ENCODE measurements at places on chromosomes 2 and 18. TPM values are rescaled to one million over a fixed set of nuclear protein-coding genes. Genes with fewer than 3 reads are reported as not detected.

Gene ITSN2
- 70.0 TPM for total RNA-seq

DNA sequence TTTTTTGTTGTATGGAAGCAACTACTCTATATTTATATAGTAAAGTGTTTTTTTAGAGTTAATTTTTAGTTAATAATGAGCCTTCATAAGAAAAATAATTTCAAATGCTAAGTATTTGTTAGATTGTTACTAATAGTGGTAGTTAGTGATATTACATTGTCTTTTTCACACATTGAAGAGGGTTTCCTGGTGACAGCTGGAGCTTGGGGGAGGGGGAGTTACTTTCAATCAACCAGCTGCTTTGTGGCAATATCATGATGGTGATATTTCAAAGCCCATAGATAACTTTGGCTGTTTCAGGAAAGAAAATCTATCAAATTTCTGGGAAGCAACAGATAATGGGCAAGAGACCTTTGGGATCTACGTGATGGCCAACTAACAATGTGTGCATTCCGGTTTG lies 4.1 kb downstream of the RHBDD1 start:
- peaks cover 10% of the 10 kb centered on the region for H3K4me1 ChIP-seq
- H3K36me3 ChIP-seq, result no peaks in the 10 kb centered on the region
- no peak overlapping the region for H3K4me3 ChIP-seq

DNA sequence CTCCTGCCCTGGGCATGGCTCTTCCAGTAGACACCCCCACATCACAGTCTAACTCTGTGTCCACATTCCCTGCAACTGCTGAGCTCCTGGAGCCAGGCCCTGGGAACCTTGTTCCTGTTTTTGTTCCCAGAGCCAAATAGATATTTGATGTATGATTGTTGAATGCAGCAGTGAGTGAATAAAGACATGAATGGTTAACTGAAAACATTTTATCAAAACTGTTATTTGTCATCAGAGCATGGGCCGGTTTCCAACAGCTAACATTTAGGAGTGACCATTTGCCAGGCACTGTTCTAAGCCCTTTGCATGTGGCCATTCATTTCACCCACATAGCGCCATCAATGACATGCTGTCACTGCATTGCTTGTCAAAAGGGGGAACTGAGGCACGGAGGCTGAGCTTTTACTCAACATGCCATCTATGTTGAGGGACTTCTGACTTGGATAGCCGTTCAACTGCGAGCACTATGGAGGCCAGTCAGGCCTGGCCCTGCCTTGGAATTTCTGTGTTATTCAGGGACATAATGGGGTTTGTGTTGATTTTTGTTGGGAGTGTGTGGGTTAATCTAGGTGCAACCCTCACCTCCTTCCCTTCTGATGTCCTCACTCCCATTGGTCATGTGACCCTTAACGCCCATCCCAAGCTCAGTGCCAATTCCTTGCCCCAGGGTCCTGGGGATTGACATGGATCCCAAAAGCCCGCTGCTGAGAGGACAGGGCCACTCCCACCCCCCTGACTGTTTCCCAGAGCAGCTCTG lies 12.6 kb downstream of the IL1R1 start:
- peaks cover 39% of the 10 kb centered on the region for H3K36me3 ChIP-seq
- H3K4me3 ChIP-seq, result no peak overlapping the region
- no peaks in the 10 kb centered on the region for H3K4me1 ChIP-seq
- no peaks in the 10 kb centered on the region for H3K27me3 ChIP-seq

GRCh38 chr2:159553727-159554126 lies 62.6 kb downstream of the BAZ2B start:
- no peaks in the 10 kb centered on the region for H3K27me3 ChIP-seq
- DNase-seq, result no peak
- no peaks in the 10 kb centered on the region for H3K4me1 ChIP-seq
- no peak overlapping the region for H3K27ac ChIP-seq
- H3K36me3 ChIP-seq, result no peaks in the 10 kb centered on the region
- no peak overlapping the region for H3K4me3 ChIP-seq

DNA sequence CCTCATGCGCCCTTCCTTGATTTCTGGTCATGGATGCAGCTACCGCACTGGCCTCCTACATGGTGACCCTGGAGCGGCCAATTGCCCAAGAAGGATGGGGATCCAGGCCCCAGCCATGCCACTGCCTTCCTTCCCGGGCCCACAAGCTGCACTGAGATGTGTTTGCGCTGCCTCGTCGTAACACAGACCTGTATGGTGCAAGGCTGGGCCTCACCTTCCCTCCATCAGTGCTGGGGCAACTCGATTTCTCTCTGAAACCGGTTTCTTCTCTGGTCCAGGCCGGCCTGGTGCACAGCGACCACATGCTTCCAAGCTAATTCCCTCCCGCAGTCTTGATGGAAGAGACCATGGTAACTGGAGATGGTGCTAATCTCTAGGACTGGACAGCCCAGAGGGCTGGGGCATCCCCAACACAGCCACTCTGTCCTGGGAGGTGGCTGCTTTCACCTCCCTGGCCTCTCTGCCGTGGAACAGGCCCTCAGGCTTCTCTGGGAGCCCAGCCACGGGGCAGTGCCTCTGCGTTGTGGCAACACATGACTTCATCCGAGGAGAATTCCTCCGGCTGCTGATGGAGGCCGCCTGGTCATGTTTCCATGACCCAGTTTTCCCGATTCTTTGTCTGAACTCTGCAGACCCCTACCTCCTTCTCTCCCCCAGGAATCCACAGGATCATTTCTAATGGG lies 184.2 kb downstream of the GLI2 start:
- H3K36me3 ChIP-seq, result no peaks in the 10 kb centered on the region
- H3K27me3 ChIP-seq, result no peaks in the 10 kb centered on the region

- H3K27ac ChIP-seq, result no peak overlapping the region
- H3K36me3 ChIP-seq, result no peaks in the 10 kb centered on the region
Measured at GRCh38 chr2:156182132-156182531, 150.4 kb downstream of the NR4A2 start.

- no peak overlapping the region for H3K4me3 ChIP-seq
- no peak for DNase-seq
- no peaks in the 10 kb centered on the region for H3K4me1 ChIP-seq
- no peaks in the 10 kb centered on the region for H3K27me3 ChIP-seq
Measured at GRCh38 chr18:68830256-68831045, 32.6 kb downstream of the CCDC102B start.

Data from ascending aorta (tissue), 2 donors.